ENCODE measurements at places on chromosomes 6 and 20.

- no peaks in the 10 kb centered on the region for H3K36me3 ChIP-seq
- no peak overlapping the region for H3K4me3 ChIP-seq
- DNase-seq = no peak
- H3K27ac ChIP-seq = no peak overlapping the region
- H3K27me3 ChIP-seq = peaks cover 7% of the 10 kb centered on the region
Measured at GRCh38 chr6:39169448-39170344, 54.7 kb upstream of the SAYSD1 start.

- no peaks in the 10 kb centered on the region for H3K36me3 ChIP-seq
- no peak overlapping the region for H3K4me3 ChIP-seq
- no peak overlapping the region for H3K27ac ChIP-seq
- no peak for DNase-seq
Measured at GRCh38 chr6:116210750-116211425, 43.0 kb downstream of the TSPYL4 start.

- DNase-seq = no peak
- no peak overlapping the region for H3K27ac ChIP-seq
- H3K36me3 ChIP-seq = peaks cover 3% of the 10 kb centered on the region
Measured at GRCh38 chr6:157604816-157605215, 218.2 kb upstream of the SNX9 start.

DNA sequence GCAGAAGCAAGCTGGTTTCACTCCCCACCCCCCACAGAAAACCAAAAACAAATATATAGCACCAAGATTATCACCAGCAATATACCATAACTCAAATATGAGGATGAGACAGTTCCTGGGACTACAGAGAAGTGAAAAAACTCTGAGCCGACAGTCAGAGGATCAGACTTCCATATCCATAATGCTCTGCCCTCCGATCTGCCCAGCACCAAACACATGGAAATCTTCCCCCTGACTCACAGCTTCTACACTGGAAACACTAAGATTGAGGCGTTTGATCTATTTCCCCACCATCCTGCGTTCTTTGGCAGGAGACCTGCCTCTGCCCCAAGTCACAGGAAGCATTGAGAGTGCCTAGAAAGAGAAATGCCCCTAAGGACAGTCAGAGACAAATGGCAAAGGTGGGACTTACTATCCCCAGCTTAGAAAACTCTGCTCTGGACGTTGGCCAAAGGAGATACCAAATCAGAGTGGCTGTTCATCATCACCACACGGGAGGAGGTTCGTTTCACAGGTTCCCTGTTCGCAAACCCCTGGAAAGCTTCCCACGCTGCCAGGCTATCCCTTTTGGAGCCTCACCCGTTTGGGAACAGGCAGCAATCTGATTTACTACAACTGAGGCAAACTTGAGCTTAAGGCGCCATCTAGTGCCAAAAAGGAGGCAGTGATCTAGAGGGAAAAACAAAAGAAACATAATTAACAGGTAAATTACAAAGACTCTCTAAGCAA is 48.7 kb upstream of the SRSF6 start:
- peaks cover 3% of the 10 kb centered on the region for H3K27me3 ChIP-seq
- DNase-seq = no peak
- no peak overlapping the region for H3K4me3 ChIP-seq

DNA sequence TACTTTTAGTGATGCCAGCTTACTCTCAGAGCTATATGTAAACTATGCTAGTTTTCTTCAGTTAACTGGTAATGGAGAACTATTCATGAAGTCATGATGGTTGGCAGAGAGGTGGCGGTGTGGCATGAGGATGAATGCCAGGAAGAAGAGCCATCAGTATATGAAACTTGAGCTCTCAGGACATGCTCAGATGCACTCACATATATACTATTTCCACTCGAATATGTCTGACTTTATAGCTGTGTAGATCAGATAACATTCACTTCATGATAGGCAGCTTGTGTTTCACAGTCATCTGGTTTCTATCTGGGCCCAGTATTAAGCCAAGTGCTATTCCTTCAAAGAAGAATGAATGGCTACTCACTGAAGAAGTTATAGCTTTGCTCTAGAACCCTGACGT is 46.2 kb upstream of the CEP85L start:
- DNase-seq = no peak
- H3K27me3 ChIP-seq = no peaks in the 10 kb centered on the region
- H3K27ac ChIP-seq = no peak overlapping the region
- H3K4me3 ChIP-seq = no peak overlapping the region
- no peaks in the 10 kb centered on the region for H3K36me3 ChIP-seq

GRCh38 chr6:33192105-33192646 is at the start of gene COL11A2:
TSS of gene COL11A2 (minus strand) at chr6:33192467. CDS start at chr6:33192240, 227 bp downstream.
- H3K36me3 ChIP-seq = peaks cover 51% of the 10 kb centered on the region
- H3K4me3 ChIP-seq = peak within 1 kb of the TSS; percentile 84
- no peak for DNase-seq
- peaks cover 11% of the 10 kb centered on the region for H3K4me1 ChIP-seq
- peaks cover 13% of the 10 kb centered on the region for H3K27me3 ChIP-seq

DNA sequence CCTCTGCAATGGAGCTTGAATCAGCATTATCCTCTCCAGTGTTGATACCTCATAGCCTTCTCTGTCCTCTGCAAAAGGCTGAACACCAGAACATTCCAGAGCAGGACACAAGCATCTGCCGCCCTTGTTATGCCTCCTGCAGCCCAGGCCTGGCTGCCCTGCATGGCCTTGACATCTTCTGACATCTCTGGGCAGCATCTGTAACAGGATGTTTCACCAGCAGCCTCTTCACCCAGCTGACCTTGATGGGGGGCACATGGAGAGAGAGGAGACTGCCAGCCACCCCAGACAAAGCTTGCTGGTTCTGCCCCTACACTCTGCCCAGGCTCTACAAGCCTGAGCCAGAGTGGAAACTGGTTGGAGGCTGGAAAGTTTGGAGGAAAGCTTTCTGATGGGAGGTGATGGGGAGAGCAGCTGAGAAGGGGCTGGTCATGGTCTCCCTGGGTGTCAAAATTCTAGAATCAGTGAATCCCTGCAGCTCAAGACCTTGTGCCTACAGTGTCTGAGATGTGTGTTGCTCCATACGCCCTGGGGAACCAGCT is 145.1 kb downstream of the MRPL14 start:
- H3K27me3 ChIP-seq = peaks cover 1% of the 10 kb centered on the region
- no peaks in the 10 kb centered on the region for H3K4me1 ChIP-seq
- no peaks in the 10 kb centered on the region for H3K36me3 ChIP-seq
- no peak overlapping the region for H3K4me3 ChIP-seq
- no peak for DNase-seq
- H3K27ac ChIP-seq = no peak overlapping the region

- peaks cover 89% of the 10 kb centered on the region for H3K36me3 ChIP-seq
- no peak overlapping the region for H3K27ac ChIP-seq
- peaks cover 6% of the 10 kb centered on the region for H3K4me1 ChIP-seq
- peaks cover 19% of the 10 kb centered on the region for H3K27me3 ChIP-seq
Measured at GRCh38 chr6:15523679-15524630, 138.9 kb downstream of the DTNBP1 start.

DNA sequence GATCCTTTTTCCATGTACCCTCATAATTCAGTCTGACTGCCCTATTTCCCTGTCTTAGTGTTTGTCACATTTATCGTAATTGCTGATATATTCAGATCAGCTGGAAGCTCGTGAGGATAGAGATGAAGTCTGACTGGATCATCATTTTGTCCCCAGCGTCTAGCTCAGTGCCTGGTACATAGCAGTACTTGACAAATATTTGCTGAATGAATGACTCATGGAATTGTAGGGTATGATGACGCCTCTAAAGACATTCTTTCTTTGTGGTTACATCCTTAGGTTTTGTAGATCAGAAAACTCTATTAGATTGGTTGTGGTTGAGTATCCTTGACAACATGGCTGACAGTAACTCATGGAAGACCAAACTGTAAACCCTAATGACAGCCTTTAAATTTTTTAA is 68.9 kb downstream of the MTHFD1L start:
- no peak for DNase-seq
- peaks cover 15% of the 10 kb centered on the region for H3K4me1 ChIP-seq
- no peak overlapping the region for H3K4me3 ChIP-seq
- no peak overlapping the region for H3K27ac ChIP-seq
- no peaks in the 10 kb centered on the region for H3K27me3 ChIP-seq
- H3K36me3 ChIP-seq = peaks cover 36% of the 10 kb centered on the region

DNA sequence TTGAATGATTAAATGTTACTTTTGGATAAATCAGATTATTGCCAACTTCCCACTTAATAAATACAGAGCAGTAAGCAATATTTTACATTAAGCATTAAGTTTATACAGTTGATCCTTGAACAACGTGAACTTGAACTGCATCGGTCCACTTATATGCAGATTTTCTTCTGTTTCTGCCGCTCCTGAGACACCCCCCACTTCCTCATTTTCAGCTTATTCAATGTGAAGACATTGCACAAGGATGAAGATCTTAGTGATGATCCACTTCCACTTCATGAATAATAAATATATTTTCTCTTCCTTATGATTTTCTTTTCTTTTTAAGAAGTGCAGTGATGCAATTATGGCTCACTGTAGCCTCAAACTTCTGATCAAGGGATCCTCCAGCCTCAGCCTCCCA is 167.2 kb downstream of the LINC00237 start:
- peaks cover 2% of the 10 kb centered on the region for H3K4me1 ChIP-seq
- peaks cover 3% of the 10 kb centered on the region for H3K27me3 ChIP-seq
- H3K4me3 ChIP-seq = no peak overlapping the region
- H3K36me3 ChIP-seq = no peaks in the 10 kb centered on the region
- no peak overlapping the region for H3K27ac ChIP-seq

GRCh38 chr20:57705127-57705899 is 4.5 kb downstream of the PMEPA1 start:
- peaks cover 13% of the 10 kb centered on the region for H3K27me3 ChIP-seq
- H3K4me1 ChIP-seq = peaks cover 49% of the 10 kb centered on the region
- peaks cover 24% of the 10 kb centered on the region for H3K36me3 ChIP-seq
- H3K4me3 ChIP-seq = no peak overlapping the region

GRCh38 chr6:126180585-126180984 is 159.3 kb upstream of the CENPW start:
- H3K27me3 ChIP-seq = no peaks in the 10 kb centered on the region
- no peaks in the 10 kb centered on the region for H3K4me1 ChIP-seq
- no peak overlapping the region for H3K27ac ChIP-seq

- no peaks in the 10 kb centered on the region for H3K36me3 ChIP-seq
- no peak overlapping the region for H3K4me3 ChIP-seq
- no peak overlapping the region for H3K27ac ChIP-seq
Measured at GRCh38 chr6:142008016-142008735, 124.5 kb upstream of the GJE1 start.

DNA sequence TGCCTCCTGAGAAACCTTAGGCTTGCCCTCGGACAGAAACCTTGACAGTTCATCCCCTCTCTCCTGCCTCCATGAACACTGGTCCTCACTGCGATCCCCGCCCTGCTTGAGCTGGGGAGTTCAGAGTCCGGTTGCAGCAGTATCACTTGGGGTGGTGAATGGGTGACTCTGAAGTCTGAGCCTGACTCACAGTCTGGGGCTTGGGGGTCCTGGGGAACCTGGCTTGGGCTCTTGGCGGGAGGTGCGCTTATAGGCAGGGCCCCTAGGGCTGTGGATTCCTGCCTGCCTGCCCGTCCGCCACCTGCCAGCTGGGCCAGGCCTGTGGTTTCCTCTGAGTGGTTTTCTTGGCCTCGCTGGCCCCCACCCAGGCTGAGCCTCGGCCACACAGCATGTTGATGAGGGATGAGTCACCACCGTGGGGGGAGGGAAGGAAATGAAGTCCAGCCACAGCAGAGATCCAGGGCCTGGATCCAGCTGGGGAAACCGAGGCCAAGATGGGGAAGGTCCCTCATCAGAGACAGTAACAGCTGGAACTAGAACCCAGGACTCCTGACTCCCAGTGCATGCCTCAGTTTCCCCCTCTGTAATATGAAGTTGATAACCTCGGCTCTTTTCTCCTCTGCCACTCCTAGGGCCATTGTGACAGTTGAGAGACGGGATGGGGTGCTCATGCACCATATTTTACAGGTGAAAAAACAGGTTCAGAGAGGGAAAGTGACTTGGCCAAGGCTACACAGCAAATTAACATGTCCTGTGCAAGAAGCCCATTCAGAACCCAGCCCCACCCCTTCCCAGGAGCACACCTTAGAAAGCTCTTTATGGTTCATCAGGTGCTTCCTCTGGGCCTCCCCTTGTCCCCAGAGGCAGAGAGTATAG is 9.2 kb downstream of the FOXS1 start:
- DNase-seq = no peak
- H3K4me1 ChIP-seq = peaks cover 10% of the 10 kb centered on the region
- no peaks in the 10 kb centered on the region for H3K36me3 ChIP-seq
- H3K27me3 ChIP-seq = no peaks in the 10 kb centered on the region
- H3K4me3 ChIP-seq = no peak overlapping the region
